NCI-H446 treated with DMSO at 0.1 percent for 48 hours (cell line): ENCODE measurements at places on chromosomes 6 and 20.

DNA sequence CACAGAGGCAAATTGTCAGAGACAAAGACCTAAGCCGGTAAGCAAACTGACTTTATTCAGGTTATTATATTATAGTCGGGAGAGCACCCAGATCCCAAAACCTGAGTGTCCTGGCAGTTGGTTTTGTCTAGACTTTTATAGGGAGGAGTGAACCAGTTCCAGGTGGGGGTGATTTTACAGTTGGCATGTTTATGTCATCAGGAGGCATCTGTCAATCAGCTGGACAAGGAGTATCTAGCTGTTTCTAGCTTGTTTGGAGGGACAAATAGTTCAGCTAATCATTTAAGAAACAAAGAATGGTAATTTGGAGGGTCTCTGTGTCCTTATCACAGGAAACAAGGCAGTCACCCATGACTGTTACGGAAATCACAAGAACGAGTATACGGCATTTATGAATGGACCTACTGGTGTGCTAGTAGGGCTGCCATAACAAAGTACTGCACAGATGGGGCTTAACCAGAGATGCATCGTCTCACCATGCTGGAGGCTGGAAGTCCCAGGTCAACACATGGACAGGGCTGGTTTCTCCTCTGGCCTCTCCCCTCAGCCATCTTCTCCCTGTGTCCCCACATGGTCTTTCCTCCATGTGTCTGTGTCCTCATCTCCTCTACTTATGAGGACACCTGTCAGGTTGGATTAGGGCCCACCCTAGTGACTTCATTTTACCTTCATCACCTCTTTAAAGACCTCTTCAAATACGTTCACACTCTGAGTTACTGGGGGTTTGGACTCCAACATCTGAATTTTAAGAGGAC, 122.7 kb downstream of the LY86 start:
- no peak for DNase-seq

DNA sequence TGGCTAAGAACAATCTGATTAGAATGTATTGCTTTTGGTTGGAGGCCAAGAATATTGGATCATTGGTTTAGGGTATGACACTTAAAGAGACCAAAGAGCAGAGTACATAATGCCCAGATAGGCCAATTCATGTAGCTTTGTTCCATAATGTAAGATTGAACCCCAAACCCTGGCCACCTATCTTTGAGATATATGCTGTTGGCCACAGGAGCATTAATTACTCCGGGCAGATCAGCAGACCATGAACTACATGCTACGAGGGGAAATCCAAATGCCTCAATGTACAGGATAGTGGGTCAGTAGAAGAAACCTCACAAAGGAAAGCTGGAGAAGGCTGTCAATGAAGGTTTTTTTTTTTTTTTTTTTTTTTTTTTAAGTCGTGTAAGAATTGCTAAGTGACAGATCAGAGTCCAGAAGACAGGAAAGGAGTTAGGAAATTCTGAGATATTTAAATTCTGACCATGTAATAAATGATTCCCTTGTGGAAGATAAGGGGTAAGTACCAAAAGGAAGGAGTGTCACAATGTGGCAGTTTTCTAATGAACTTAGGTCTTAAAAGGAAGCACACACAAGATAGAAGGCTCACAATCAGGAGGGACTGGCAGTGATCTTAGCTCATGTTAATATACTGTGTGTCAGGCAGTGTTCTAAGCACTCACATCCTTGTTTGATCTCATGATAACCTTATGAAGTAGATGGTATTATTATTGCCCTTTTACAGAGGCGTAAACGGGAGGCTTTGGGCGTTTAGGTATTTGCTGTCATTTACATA, 61.4 kb downstream of the CARMIL1 start:
- DNase-seq, result no peak

- no peak for DNase-seq
These were observed 4.3 kb upstream of the SLPI start for GRCh38 chr20:45258664-45259063.

GRCh38 chr6:79862711-79863110, 84.6 kb downstream of the ELOVL4 start:
- DNase-seq, result no peak

DNA sequence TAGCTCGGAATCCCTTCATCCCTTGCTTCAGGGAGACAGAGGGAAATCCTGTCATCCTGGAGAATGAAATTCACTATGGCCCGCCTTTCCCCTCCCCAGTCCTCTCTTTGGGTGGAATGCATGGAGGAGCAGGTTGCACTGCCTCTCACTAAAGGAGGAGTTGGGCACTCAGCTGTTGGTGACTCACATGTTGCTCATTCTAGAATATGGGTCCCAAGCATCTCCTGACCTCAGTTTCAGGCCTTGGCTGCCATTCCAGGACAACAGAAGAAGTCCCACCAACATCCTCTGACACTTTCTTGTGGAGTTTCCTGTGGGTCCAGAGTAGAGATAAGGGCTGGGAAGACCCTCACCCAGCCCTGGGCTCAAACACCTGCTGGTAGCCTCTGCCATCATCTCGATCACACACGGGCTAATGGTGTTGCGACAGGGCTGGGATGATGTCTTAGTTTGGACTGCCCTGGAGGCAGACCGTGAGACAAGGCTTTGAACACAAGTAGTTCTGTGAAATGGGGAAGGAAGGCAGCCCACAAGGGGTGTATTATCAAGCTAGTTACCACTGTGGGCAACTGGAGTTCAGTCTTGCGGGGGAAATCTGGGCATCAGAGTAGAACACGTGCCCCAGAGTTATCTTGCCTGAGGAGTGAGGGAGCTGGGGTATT, 52.4 kb upstream of the RNF24 start:
- DNase-seq, result no peak

DNA sequence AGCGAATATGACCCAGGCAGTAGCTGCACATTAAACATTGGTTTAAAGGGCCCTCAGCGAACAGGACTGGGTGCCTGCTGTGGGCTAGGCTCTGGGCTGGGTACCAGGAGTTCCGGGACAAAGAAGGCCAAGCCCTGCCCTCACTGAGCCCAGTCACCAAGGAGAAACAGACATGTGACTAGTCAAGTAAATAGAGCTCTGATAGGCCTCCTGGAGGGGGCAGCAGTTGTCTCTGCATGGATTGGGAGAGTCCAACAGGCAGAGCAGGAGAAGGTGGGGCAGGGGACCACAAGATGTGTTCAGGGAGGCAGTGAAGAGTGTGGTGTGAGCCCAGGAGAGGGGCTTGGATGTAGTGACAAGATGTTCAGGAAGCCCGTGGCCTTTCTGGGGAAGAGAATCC, 3.1 kb downstream of the HM13 start:
- DNase-seq, result no peak

GRCh38 chr6:83378621-83379388, 52.0 kb downstream of the ME1 start:
- no peak for DNase-seq

DNA sequence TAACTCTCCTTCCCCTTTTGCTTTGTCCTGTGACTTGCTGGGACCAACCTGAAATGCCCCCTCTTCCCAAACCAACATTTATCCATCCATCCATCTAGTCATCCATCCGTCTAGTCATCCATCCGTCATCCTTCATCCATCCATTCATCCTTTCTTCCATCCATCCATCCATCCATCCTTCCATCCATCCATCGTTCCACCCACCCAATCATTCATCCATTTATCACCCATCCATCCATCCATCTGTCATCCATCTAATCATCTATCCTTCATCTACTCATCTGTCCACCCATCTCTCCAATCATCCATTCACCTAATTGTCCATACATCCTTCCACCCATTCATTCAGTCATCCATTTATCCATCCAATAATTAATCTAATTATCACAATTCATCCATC, 92.7 kb downstream of the EDN3 start:
- no peak for DNase-seq

DNA sequence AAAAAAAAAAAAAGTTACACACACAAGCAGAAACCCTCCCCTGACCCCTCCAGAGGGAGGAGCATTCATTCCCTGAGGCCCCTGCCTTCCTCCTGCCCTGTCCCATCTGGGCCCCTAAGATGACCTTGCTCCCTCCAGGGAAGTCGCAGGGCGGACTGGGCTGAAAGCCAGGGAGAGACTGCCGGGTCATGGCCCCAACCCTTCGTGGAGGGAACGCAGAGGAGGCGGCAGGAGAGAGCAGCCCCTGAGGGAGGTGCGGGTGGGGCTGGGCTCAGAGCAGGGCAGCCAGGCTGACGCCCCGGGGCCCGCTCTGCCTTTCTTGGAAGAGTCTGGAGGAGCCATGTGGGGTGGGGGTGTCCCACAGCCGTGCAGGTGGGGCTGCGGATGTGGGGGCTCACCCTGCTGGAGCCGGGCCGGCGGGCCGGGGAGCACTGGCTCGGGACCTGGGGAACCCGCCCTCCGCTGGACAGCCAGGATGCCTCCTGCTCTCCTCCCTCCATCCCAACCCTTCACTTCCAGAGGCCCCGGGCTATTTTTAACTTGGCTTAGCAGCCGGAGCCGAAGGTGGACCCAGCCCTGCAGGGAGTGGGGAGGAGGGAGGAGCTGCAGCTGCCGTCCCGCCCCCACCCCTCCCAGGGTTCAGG, 15.0 kb upstream of the ABHD16B start:
- no peak for DNase-seq
